Skeletal muscle tissue (tissue), 5 donors: ENCODE measurements at places on chromosomes 2 and 18. TPM values are rescaled to one million over a fixed set of nuclear protein-coding genes. Genes with fewer than 3 reads are reported as not detected.

POTEC gene
- total RNA-seq = not detected

CWC22 gene
- total RNA-seq = 13.6 TPM

FSIP2 gene
- 1.0 TPM for total RNA-seq

PDE11A gene
- total RNA-seq = 1.0 TPM

UGT1A1 gene
- not detected for total RNA-seq

PCARE gene
- under 0.01 TPM for total RNA-seq

CNGA3 gene
- total RNA-seq = 0.52 TPM

POLE4 gene
- 33.9 TPM for total RNA-seq

PDCD1 gene
- total RNA-seq = not detected

TGFA gene
- total RNA-seq = under 0.01 TPM

DNER gene
- 1.6 TPM for total RNA-seq

SCN1A gene
- total RNA-seq = under 0.01 TPM

TGOLN2 gene
- 29.7 TPM for total RNA-seq

TACR1 gene
- total RNA-seq = under 0.01 TPM

GAL3ST2 gene
- not detected for total RNA-seq

SMYD1 gene
- total RNA-seq = 147 TPM

RPS27A gene
- total RNA-seq = 1,291 TPM

SCN7A gene
- 50.6 TPM for total RNA-seq

GULP1 gene
- total RNA-seq = 21.9 TPM

TRIM43 gene
- not detected for total RNA-seq

RAB10 gene
- 49.1 TPM for total RNA-seq

PPM1G gene
- 42.8 TPM for total RNA-seq

MORN2 gene
- total RNA-seq = 12.0 TPM

STPG4 gene
- not detected for total RNA-seq

IL36B gene
- total RNA-seq = not detected

STAT4 gene
- 2.6 TPM for total RNA-seq

ALPP gene
- total RNA-seq = not detected

CIB4 gene
- not detected for total RNA-seq

RAB31 gene
- 16.7 TPM for total RNA-seq

SLC4A5 gene
- total RNA-seq = 2.6 TPM

ORC4 gene
- total RNA-seq = 32.4 TPM

LONRF2 gene
- total RNA-seq = 1.0 TPM

SERPINB2 gene
- not detected for total RNA-seq

DNAJC5G gene
- under 0.01 TPM for total RNA-seq

GKN2 gene
- total RNA-seq = not detected

KCNG3 gene
- total RNA-seq = under 0.01 TPM

SCN3A gene
- 0.52 TPM for total RNA-seq

ERFE gene
- total RNA-seq = 4.2 TPM

C18orf54 gene
- 2.6 TPM for total RNA-seq

SERPINB13 gene
- not detected for total RNA-seq

MOCOS gene
- 0.52 TPM for total RNA-seq

CNOT9 gene
- 27.1 TPM for total RNA-seq

FRZB gene
- 6.8 TPM for total RNA-seq

NT5DC4 gene
- not detected for total RNA-seq

ST8SIA3 gene
- not detected for total RNA-seq

PTMA gene
- total RNA-seq = 422 TPM

NYAP2 gene
- 0.52 TPM for total RNA-seq

DARS1 gene
- 85.6 TPM for total RNA-seq

LRRTM4 gene
- 1.6 TPM for total RNA-seq

PPM1B gene
- 27.1 TPM for total RNA-seq

DPY30 gene
- 25.1 TPM for total RNA-seq

RNF125 gene
- total RNA-seq = 9.4 TPM

TCF23 gene
- 0.52 TPM for total RNA-seq

RNF152 gene
- total RNA-seq = 17.2 TPM
